Vagina (tissue), 2 donors: ENCODE measurements at places on chromosomes 16 and 17. TPM values are rescaled to one million over a fixed set of nuclear protein-coding genes. Genes with fewer than 3 reads are reported as not detected.

NT5M gene
- 3.2 TPM for total RNA-seq

ARRB2 gene
- total RNA-seq: 28.0 TPM

CMTM2 gene
- not detected for total RNA-seq

ZNHIT3 gene
- total RNA-seq: 13.5 TPM

OR3A3 gene
- not detected for total RNA-seq

CACNA1H gene
- 10.8 TPM for total RNA-seq

TEKT5 gene
- not detected for total RNA-seq

DNAAF1 gene
- not detected for total RNA-seq

NXN gene
- total RNA-seq: 51.6 TPM

MT4 gene
- 25.8 TPM for total RNA-seq

PIGQ gene
- 26.0 TPM for total RNA-seq

GNAO1 gene
- total RNA-seq: 16.2 TPM

HAS3 gene
- total RNA-seq: 25.8 TPM

OR1A1 gene
- not detected for total RNA-seq

NECAB2 gene
- total RNA-seq: not detected

ARHGAP44 gene
- 3.2 TPM for total RNA-seq

MMP28 gene
- 32.2 TPM for total RNA-seq

ATP2C2 gene
- 35.1 TPM for total RNA-seq

MARVELD3 gene
- total RNA-seq: 4.7 TPM

GNGT2 gene
- 6.6 TPM for total RNA-seq

CARD14 gene
- total RNA-seq: 30.0 TPM

IL17C gene
- total RNA-seq: not detected

PITPNM3 gene
- 8.6 TPM for total RNA-seq

KRT39 gene
- total RNA-seq: not detected
